ENCODE measurements at places on chromosomes 4 and X.

GRCh38 chr4:8849266-8850073 is 22.2 kb downstream of the HMX1 start:
- DNase-seq: no peak

GRCh38 chrX:1392376-1393068 is 609 bp upstream of the SLC25A6 start:
- DNase-seq: peak; percentile 54

DNA sequence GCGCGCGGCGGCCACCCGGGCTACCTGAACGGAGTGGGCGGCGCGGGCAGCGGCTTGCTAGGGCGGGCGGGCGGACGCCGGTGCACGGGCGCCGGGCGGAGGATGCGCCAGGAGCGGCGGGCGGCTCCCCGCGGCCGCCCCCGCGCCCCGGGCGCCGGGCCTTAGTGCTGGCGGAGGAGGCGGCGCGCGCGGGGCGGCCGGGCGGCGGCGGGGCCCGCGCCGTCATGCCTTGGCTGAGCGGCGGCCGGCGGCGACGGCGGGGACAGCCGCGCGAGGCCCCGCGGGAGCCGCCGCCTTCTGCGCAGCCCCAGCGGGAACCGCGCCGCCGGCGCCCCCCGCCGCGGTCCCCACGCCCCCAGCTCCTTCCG is 48.2 kb downstream of the CLDN34 start:
- no peak for DNase-seq

- DNase-seq: no peak
Measured at GRCh38 chr4:8742546-8742945, 129.1 kb downstream of the HMX1 start.

- DNase-seq: peak; percentile 31
Measured at GRCh38 chr4:140637836-140638235, 69.1 kb upstream of the UCP1 start.

DNA sequence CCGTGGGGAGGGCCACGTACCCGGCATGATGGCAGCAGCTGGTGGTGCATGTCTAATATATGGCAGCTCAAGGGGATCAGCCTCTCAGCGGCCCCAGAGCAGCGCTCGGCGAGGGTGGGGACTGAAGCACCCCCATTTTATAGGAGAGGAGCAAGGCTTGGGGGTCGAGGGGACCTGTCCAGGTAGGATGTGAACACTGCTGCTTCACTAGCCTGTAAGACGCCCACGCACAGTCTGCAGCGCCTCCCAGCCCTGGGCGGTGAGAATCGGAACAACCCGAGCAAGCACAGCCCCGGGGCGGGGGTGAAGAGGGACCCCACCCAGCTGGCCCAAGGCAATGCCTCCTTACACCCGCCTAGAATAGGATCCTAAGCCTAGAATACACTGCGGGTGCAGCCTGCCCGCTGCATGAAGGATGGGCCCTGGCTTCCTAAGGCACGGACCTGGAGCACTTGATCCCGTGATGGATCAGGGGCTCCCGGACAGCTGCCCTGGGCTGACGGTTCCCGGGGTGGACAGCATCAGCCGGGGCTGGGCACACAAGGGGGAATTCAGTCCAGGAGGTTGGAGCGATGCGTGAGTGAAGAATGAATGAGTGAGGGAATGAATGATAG is 17.6 kb downstream of the ADRA2C start:
- DNase-seq: peak; percentile 11

DNA sequence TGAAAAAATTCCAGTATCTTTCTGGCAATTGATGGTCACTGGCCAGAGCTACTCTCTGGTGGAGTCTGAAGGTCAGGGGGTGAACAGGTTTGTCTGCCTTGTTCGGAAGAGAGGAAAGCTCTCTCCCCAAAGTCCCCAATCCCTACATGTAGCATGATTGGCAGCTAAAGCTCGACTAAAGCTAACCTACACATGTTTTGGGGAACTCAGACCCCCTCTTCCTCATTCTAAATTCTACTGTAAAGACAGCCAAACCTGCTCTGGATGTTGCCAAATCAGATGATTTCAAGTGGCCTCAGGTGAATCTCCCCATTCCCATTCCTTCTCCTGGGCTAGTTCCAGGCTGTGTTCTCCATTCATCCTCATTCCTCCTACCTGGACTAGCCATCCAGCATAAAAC is 84.1 kb downstream of the MSN start:
- no peak for DNase-seq

DNA sequence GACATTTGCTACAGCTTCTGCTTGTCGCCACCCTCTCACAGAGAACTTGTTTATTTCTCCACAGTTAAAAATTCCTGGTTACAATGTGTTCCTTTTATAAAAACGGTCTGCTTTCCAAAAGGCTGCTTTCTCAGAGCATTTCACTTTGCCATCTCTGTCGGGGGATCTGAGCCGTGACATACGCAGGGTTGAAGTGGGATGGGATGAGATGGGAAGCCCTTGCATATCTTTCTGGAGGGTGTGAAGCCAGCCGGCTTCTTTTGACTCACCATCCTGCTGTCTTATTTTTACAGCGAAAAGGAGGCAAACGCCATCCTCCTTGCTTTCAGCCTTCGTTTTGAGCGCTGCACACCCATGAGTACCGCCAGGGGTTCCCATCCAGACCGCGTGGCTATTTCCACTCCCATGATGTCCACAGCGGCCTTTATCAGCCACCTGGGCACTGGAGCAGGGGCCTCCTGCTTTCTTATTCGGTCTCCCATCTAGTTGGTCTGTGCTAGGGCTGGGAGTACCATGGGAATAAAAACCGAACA is 99.8 kb upstream of the GATB start:
- DNase-seq: no peak

GRCh38 chr4:24174602-24175001 is 284.8 kb upstream of the PPARGC1A start:
- DNase-seq: peak; percentile 79

DNA sequence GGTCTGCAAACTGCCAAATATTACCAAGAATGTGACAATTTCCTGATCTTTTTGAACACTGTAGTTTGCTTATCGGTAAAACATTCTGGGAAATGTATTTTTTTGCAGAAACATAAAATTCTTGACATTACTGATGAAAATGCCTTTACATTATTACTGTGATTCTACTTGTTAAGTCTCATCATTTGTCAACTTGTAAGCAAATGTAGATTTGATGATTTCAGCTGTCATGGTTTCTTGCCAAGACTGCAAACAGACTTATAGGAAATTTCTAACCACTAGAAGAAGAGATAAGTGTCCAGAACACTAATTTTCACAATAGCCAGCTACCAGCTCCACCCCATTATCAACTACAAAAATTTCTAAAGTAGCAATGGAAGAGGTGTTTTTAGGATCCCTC is 560.4 kb downstream of the STPG2 start:
- DNase-seq: no peak

- DNase-seq: no peak
Measured at GRCh38 chrX:69323786-69324720, 158.8 kb upstream of the PJA1 start.

- DNase-seq: no peak
Measured at GRCh38 chrX:130170752-130171445, 863 bp upstream of the RAB33A start.

- no peak for DNase-seq
Measured at GRCh38 chrX:63327788-63328187, 23.3 kb downstream of the SPIN4 start.

- peak; percentile 17 for DNase-seq
Measured at GRCh38 chrX:19535476-19535875, 20.2 kb upstream of the MAP3K15 start.

GRCh38 chr4:38094419-38094818 is 134.2 kb downstream of the PTTG2 start:
- no peak for DNase-seq

DNA sequence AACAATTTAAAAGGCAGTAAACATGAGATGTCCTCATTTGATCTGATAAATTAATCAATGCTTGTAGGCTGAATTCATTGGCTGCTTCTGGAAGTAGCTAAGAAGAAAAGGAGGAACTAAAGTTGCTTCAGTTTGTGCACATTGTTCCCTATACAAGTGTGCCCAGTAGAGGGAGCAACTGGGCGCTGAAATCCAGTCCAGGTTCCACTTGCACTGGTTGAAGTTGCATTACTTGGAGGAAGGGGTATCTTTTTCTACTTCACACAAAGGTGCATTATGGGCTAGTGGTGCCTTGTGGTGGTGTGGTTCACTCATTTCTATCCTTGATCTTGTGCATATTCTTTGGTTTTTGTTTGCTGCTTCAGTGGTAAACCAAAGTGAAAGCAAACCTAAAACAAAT is 67.9 kb upstream of the SOX3 start:
- DNase-seq: peak; percentile 43

DNA sequence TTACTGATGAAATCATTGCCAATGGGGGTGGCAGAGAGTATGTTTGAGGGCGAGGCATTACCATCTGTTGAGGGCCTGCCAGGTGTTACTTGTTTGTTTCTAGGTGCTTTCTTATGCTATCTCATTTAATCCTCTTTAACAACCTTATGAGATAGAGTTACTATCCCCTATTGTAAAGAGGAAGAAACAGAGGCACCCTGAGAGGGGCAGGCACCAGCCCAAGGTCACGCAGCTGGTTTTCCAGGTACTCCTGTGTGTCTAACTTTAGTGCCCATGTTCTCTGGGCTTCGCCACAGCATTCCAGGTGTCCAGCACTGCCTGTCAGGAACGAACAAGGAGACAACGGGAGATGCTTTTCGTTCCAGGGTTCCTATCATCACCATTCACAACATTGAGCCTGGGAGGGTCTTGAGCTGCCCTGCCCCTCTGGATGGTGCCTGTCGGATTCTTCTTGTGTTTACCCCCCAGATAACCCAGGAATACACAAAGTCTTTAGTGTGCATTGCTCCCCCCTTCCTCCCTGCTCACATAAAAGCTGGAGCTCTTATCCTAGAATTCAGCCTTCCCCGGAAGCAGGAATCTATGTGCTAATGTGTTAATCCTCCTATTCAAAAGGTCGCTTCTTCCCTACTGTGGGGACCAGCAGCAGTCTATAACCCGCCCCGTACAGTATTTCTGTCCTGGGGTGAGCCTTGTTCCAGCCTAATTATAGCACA is 24.9 kb upstream of the GPC4 start:
- no peak for DNase-seq

- DNase-seq: peak; percentile 23
Measured at GRCh38 chr4:189022440-189023035, 883.3 kb downstream of the TRIML1 start.

GRCh38 chr4:177961761-177962380 is 519.6 kb upstream of the AGA start:
- DNase-seq: no peak

- no peak for DNase-seq
Measured at GRCh38 chr4:54001668-54002365, 62.6 kb downstream of the CHIC2 start.

GRCh38 chrX:139052461-139052860 is 340.9 kb upstream of the FGF13 start:
- no peak for DNase-seq

- no peak for DNase-seq
Measured at GRCh38 chr4:10740251-10740650, 55.7 kb upstream of the CLNK start.

GRCh38 chr4:185797018-185797417 is 15.0 kb downstream of the SORBS2 start:
- DNase-seq: no peak

DNA sequence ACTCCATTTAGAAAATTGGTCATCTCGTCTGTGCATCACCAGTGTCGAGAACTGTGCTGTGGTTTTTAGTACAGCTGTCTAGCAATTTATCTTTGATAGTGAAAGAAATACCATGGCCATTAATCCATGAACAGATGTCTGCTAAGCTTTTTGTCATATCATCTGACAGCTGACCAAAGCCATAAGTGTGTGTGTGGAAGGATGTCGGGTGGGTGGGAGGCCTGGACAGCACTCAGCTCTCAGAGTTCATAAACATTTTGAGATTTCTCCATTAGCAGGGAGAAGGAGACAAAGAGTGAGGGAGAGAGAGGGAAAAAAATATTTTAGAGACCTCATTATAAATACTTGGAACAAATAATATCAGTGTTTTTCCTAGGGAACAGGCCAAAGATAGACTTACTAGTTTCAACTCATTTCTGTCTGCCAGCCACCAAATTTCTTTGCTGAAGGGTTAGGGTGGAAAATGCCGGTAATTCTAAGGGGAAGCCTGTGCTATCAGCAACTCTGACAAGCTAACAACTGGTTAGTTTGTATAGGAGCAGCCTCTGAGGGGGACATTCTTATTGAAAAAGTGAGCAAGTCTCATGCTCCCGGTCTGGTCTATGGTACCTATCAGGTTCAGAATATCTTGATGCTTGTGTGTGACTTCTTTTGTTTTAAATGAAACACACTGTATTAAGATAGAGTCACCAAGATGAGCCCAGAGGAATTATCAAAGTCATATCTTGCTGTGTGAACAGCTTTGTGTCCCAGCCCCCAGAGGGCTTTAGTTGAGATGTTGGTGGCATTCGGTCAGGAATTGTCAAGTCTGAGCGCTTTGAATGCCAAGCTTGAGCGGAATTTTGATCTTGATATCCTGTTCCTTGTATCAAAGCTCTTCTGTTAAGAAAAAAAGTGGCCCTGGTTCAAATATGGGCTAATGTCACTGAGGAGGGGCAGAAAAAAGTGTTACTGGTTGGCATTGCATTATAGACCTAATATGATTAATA is 41.9 kb upstream of the PDLIM3 start:
- no peak for DNase-seq

DNA sequence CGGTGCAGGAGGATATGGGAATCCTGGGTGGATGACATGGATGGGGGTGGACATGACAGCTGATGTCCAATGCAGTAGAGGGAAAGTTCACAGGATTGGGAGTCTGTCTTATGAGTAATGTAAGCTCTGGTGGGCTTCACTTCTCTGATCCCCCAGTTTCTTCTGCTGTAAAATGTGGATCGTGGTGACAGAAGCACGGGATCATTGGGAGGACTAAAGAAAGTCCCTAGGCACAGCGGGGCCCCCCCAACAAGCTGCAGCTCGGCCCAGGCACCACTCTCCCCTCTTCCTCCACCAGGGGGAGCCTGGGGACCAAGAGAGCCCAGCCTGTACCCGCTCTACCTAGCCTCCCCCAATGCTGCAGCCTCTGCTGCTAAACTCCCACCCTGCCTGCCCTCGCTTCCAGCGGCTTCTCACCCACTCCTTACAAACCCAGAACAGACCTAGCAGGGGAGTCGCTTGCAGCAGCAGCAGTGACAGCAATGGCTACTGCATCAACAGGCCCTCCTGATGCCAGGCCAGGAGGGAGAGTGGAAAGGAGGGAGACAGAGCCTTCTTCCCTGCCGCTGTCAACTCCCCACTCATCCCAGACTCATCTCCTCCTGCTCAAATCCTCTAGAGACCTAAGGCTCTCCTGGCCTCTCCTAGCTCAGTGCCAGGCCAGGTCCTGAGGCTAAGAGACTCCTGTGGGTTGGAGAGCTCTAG is 36.1 kb upstream of the IQSEC2 start:
- DNase-seq: peak; percentile 51

Measured in kidney tubule cell (primary cell).